ENCODE measurements at places on chromosomes 11 and 22.
A peak's percentile ranks its signal among the peaks of the same experiment; 100 is the strongest.

DNA sequence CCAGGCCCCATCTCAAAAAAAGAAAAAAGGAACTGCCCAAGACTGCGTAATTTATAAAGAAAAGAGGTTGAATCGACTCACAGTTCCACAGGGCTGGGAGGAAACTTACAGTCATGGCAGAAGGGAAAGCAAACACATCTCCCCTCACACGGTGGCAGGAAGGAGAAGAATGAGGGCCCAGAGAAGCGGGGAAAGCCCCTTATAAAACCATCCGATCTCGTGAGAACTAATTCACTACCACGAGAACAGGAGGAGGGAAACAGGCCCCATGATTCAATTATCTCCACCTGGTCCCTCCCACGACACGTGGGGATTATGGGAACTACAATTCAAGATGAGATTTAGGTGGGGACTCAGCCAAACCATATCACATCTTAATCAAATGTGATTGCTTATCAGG lies 82.2 kb downstream of the BUD13 start:
- no peak for DNase-seq

DNA sequence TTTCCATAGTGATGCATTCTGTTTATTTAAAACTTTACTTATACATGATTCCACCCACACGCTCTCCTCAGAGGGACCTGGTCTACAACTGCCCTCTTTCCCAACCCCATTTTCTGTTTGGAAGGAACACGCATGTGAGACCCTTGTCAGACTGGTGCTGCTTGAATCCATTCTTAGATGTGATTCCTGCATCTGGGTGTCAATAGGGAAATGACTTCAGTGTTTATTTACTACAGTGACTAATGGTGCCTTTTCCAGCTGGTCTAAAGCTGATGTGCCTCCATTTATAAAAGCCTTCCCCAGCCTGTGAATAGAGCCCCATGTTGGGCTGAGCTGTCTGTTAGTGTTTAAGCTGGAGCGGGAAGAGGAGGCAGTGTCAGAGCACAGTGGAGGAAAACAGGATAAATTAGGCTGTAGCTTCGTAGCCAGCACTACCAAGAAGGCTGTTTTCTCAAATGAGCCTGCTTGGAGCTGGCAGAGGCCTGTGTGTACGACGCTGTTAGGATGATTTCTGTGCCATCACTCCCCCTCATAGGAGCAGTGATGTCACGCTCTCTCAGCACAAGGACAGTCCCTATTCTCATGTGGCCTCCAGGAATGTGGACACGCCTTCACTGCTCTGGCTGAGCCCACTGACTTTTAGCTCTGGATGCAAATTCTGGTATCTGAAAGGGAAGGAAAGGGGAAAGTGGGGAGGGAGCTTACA lies 18.9 kb upstream of the C11orf96 start:
- no peak for DNase-seq

DNA sequence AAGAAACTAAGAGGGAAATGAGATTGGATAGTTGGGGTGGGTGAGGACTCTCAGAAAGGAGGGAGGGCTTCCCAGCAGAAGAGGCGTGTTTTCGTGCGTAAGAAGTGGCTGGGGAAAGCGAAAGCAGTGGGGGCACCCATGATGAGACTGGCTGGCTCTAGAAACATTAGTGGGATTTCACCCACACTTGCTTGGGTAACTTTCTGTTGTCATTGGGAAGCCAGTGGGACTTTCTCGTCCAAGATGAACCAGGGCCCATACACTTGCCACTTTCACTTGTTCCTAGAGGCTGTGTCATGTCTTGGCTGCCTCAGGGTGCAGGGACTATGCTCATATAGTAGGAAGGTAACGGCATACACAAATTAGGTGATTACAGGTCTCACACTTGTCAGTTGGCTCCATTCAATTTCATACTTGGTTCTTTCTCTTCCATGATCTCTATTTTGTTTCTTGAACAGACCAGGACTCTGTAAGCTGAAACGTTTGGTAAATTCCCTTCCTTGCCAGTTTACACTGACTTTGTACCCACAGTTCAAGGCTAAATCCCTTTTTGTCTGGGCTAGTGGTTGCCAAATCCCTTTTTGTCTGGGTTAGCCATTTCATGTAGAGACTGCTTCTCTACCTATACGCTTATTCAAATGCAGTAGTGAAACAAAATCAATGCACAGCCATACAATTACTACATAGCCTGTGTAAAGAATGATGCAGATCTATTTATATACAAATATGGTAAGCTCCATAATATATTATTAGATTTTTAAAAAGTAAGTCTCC lies 42.0 kb upstream of the CXCR5 start:
- DNase-seq = peak; percentile 41

GRCh38 chr11:30258679-30259078 lies 27.9 kb downstream of the FSHB start:
- no peak for DNase-seq

DNA sequence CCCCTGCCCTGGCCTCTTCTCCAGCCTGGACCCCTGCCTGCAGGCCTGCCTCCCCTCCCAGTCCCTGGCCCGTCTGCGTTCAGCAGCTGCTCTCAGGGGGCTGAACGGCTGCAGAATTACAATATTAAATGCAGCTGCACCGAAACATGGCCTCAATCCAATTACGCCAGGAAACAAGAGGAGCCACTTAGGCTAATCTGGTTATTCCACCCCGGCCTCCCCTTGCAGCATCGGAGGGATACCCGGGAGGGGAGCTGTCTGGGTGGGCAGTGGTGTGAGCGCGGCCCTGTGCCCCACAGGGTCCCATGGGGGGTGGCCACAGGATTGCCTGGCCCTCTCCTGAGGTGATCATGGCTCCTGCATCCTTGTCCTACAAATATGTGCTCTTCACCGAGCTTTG lies 42.6 kb downstream of the FLRT1 start:
- no peak for DNase-seq

DNA sequence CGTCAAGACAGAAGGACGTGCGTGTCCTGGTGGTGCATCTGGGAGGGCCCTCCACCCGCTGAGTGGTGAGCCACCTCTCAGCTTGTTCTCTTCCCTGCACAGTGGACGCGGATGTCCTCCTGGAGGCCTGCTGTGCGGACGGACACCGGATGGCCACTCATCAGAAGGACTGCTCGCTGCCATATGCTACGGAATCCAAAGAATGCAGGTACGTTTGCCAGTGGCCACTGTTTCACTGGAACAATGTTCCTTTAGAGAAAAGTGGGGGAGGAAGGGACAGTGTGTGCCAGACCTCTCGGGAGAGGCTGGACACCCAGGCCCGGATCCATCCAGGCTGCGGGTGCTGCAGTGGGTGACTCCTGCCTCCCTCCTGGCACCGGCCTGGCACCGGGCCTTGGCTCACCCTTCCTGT lies 15.9 kb downstream of the FBLN1 start:
- no peak for DNase-seq

GRCh38 chr11:104060004-104060794 lies 23.8 kb downstream of the DDI1 start:
- DNase-seq = no peak

DNA sequence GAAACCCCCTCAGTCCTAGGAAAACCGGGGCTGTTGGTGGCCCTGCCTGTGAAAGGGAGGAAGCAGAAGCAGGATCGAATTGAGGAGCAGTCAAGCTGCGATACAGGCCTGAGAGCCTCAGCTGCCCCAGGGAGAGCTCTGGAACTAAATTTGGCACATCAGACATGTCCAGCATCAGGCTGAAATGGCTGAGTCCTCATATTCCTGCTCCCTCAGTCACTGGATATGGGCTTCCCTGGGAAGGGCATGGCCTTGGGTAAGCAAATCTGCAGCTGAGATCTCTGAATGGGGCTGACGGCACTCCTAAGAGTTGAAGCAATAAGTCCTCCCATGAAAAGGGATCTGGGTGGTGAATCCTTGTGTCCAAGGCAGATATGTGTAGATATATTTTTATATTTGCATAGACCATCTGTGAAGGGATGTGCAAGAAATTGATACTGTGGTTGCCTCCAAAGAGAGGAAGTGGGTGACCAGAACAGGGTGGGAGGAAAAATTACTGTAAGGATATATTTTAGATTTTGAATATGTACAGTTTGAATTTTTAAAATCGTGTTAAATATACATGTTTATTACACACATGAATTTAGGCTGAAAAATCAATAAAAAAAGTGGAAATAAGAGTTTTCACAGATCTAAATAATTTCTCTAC lies 45.5 kb downstream of the APIP start:
- DNase-seq = no peak

GRCh38 chr11:62048100-62048499 lies 75.7 kb upstream of the INCENP start:
- no peak for DNase-seq

DNA sequence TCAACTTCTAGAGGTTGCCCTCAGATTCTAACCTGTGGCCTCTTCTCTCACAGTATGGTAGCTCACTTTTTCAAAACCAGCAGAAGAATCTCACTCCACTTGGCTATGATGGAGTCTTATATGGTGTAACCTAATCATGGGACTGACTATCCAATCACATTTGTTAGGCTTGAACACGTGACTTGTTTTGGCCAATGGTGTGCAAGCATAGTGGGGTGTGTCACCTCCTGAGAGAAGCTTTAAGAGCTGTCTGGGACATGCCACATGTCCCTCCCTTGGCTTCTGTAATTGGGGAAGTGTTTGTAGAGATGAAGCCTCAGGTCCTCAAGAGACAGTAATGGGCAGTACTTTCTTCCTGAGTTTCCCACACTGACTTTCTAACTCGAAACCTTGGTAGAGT lies 12.8 kb upstream of the SMIM38 start:
- no peak for DNase-seq

DNA sequence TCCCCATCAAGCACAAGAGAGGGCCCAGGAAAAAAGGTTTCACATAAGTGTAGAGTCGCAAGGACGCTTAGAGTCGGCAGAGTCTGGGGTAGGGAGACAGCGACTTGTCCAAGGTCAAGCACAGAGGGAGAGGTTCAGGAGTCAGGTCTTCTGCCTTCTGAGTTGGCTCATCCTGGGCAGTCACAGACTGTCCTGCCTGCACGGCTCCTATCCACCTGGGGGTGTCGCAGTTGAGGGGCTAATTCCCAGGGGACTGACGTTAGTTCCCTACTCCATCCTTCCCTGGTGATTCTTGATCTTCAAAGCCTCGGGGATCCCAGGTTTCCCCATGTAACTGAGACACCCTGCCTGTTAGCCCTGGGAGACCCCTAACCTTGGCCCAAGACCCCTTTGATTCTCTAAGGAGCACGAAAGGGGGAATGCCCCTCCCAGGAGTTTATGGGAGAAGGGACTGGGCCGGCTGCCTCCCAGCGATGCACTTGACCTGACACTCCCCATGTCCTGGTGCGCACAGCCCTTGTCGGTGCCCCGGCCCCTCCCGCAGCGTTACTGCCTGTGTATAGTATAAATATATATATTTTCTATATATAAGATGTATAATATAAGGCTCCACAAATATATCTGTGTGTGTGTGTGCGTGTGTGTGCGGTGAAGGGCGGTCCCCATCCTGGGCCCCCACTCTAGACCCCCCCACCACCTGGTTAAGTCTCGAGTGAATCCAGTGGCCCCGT lies 14.7 kb upstream of the TAB1 start:
- no peak for DNase-seq

- DNase-seq = no peak
Observed at GRCh38 chr22:43731988-43732387, 80.1 kb downstream of the EFCAB6 start.

- no peak for DNase-seq
Observed at GRCh38 chr11:93732237-93732892, 8.9 kb downstream of the TAF1D start.

- DNase-seq = no peak
Observed at GRCh38 chr22:29167032-29167911, 38.4 kb upstream of the EMID1 start.

- no peak for DNase-seq
Observed at GRCh38 chr22:17359501-17359900, 9.8 kb upstream of the CECR2 start.

DNA sequence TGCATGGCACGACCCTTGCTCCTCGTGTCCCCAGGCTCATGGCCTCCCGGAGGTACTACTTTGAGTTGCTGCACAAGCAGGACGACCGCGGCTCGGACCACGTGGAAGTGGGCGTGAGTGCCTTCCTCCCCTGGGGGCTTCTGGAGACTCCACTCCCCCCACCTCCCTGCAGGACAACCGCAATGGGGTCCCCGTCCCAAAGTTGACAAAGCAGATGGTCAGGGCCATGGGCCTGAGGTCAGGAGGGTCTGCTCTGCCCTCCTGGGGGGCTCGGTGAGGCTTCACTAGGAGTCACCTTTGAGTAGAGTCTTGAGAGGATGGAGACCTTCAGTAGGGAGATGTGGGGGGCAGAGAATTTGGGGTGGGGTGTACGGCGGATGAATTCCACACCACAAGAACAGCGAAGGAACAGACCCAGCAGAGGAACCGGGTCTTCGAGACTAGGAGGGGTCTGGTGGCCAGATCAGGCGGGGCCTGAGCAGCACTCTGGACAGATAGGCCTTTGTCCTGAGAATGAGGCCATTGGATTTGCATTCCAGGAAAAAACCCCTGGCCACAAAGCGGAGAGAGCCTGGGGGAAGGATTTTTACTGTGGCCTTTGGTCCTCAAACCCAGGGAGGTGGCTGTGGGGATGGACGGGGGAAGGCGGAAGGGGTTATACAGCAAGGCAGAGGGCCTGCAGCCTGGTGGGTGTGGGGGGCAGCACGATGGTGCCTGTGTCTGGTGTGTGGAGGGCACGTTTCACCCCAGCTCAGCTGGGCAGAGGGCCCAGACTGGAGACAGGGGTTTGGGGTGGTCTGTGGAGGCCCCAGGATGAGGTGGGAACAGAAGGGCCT lies 4.6 kb downstream of the B4GALNT4 start:
- DNase-seq = no peak

DNA sequence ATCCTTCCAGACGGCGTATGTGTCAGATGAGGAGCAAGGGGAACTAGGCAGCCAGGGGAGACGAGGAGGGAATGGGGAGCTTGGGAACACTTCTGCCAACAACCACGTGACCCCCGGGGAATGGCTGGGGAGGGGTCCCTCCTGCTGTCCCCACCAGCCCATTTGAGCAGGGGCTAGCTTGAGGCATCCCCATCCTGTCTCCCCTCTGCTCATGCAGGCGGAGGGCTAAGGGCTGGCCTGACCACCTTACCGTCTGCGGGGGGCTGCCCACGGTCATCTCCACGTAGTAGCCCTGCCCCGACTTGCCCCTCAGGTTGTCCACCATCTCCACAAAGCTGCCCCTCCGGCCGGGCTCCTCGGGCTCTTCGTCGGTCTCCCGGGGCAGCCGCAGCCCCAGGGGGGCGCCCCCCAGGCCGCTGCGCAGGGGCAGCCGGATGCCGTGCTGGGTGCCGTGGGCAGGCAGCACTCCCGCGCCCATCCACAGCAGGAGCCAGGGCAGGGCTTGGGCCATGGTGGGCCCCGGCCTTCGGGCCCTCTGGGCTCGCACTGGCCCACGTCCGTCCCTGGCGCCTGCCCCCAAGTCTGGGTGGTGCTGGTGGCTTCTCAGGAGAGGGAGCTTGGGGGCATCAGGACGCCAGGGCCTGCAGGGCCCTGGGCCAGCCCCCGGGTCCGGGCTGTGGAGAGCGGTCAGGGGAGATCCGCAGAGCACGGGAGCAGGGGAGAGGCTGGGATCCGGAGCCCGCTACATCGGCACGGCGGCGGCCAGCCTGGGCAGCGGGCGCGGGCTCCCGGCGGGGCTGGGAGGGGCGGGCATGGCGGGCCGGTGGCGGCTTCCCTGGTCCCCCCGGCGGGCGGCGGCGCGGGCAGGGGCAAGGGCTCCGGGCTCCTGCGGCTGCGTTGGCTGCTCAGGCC lies 515 bp downstream of the BACE1 start:
- DNase-seq = peak; percentile 9

GRCh38 chr11:11531131-11531908 lies 90.5 kb downstream of the GALNT18 start:
- no peak for DNase-seq

All from stimulated activated CD4-positive, alpha-beta T cell treated with anti-CD3 and anti-CD28 coated beads, Interleukin-1b, Interleukin-23, amount 100 ng/mL, for 24 hours (primary cell).